ENCODE measurements at places on chromosomes 3 and 15.

GRCh38 chr15:71295603-71296314, 180.5 kb downstream of the THSD4 start:
- DNase-seq = no peak

DNA sequence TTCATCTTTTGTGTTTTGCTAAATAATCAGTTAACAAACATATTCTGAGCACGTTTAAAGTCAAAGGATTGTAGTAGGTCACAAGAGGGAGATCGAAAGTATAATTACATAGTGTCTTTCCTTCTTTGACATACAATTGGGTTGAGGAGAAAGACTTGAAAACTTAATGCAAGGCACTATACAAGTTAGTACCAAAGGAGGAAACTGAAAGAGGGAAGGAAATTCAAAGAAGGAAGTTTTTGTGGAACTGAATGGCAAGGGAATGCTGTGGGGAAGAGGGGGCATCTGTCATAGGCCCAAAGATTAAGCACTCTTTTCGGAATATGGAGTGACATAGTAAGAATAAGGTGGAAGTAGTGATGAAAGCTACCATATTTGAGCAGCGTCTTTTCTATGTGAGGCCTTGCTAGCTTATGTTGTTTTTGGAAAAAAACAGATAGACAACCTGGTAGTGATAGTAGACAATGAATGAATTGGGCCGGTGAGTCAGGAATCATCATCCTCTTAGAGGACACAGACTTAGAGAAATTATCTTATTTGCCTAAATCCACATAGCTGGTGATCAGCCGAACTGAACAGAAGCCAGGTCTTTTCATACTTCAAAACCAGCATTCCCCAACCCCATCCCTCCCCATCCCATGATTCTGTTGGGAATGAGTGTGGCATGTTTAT, 10.2 kb downstream of the MBNL1 start:
- no peak for DNase-seq

- DNase-seq = no peak
These were observed 45.2 kb downstream of the ARRDC4 start for GRCh38 chr15:98005659-98006058.

- no peak for DNase-seq
These were observed 6.8 kb upstream of the PRSS50 start for GRCh38 chr3:46724424-46724823.

- DNase-seq = peak; percentile 36
These were observed 251.3 kb downstream of the CTNNB1 start for GRCh38 chr3:41450416-41451231.

- DNase-seq = no peak
These were observed 107.4 kb downstream of the LRIG1 start for GRCh38 chr3:66393333-66394005.

DNA sequence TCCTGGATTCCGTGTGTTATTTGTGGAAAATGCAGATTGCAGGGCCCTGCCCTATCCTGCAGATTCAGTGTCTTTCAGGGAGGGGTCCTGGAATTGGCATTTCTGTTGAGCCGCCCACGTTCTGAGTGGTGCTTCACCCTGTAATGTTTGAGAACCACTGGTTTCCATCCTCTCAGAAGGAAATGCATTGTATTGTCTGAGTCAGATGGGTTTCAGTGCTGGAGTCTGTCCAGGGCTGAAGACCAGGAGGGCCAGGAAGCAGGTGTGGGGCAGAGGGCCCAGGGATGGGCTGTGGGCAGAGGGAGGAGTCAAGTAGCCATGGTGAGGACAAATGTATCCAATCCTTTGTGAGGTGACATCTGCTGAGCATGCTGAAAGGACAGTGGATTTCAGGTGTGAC, 123.8 kb downstream of the SV2B start:
- no peak for DNase-seq

GRCh38 chr3:38117748-38118420, 19.0 kb downstream of the ACAA1 start:
- DNase-seq = peak; percentile 81

- DNase-seq = no peak
These were observed 86.7 kb downstream of the RPLP1 start for GRCh38 chr15:69539345-69539744.

GRCh38 chr3:30241721-30242120, 364.7 kb upstream of the TGFBR2 start:
- DNase-seq = no peak

DNA sequence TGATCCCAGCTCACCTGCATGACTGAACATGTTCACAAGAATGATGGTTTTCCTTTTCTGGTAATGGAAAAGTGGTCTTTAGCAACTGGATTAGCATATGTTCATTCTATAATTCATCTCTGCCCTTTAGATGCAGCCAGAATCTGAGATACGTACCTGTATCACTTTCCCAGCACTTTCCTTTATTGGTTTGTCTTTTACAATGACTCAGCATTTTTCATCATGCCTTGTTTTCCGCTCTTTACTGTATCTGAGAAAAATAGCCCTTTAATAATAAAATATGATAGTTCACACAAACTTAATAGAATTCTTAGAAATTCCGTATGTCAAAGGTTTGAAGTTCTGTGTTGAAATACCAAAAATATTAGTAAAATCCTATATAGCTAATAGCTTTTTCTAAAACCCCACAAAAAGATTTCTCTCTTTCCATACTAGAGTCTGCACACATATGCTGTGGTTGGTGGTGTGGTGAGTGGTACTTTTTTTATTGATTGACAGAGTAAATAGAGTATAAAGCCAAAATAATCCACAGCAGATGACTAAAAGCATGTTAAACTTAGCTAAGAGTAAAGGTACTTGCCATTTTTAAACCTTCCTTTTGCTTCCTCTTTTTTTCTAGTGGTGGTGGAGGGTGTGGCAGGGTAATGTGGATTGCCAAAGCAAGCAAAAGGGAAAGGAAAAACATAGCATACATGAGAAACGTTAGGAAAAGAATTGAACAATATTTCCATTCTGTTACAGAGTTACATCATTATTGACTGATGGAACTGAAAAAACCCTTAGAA, 328.9 kb upstream of the RBMS3 start:
- DNase-seq = no peak

Data from T47D (cell line).